Stimulated activated CD4-positive, alpha-beta T cell treated with anti-CD3 and anti-CD28 coated beads, Interleukin-4, amount 100 ng/mL, for 48 hours (primary cell): ENCODE measurements at places on chromosomes 3 and 15.

DNA sequence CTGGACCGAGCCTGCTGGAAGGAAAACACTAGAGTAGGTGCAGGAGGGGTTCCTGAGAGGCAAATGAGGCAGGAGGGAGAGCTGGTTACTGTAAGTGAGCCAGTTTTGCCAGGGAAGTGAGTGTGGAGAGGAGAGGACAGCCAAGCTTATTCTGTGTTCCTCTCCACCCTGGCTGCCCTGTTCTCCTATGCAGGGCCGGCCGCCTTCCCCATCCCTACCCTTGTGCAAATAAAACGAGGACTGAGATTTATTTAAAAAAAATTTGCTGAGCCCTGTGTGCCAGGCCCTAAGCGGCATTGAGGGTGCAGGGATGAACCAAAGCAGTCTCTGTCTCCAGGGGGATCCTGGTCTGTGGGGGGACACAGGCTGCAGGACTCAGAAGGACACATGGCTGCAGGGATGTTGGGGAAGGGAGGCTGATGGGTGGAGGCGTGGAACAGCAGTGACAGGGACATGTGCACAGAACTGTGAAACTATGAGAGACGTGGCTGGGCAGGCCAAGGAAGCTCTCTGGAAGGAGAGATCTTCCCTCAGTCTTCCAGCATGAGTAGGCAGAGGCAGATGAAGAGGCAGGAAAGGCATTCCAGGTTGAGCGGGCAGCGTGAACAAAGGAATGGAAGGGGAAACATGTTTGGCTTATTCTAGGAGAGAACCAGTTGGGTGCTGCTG, 12.1 kb downstream of the CORO2B start:
- no peak for DNase-seq

DNA sequence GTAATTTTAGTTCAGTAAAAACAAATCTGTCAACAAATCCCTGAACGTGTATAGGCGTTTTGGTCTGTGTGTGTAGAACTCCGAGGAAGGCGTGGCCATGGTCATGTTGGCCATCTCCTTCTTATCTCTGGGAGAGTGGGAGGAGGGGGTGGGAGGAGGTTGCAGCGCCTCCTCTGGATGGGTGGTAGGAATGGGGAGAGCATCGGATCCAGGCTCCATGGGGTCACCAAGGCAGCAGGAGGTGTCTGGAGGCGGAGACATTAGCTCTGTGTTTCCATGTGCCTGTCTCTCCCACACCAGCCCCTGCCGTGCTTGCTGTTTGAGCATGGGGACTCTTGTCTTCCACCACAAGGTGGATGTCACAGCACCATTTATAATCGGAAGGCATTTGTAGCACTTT, 34.5 kb upstream of the TRPM1 start:
- no peak for DNase-seq

GRCh38 chr3:169998668-169999131, 32.1 kb downstream of the SEC62 start:
- no peak for DNase-seq

DNA sequence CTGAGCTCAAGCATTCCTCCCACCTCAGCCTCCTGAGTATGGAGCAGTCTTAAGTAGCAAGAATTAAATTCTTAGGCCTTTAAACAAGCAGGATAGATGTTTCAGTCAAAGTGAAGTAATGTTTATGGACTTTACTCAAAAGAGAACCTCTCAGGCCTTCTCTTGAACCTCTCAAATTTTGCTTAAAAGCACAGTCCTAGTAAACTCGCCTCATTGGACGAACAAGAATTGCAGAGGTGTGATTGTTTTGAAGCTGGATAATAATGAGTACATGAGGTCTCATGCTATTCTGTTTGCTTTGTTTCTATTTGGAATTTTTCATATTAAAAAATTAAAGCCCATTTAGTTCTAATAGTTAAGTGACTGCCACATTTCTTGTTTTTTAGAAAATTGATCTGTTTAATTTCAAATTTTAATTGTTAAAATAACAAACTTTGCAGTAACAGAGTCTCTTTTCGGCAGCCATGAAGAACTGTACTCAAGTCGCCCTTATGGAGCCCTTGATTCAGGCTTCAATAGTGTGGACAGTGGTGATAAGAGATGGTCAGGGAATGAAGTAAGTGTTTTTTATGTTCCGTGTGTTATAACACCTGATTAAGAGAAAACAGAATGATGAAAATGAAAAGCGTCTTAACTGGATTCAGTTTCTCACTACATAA, 39.4 kb downstream of the LRCH3 start:
- DNase-seq: no peak

DNA sequence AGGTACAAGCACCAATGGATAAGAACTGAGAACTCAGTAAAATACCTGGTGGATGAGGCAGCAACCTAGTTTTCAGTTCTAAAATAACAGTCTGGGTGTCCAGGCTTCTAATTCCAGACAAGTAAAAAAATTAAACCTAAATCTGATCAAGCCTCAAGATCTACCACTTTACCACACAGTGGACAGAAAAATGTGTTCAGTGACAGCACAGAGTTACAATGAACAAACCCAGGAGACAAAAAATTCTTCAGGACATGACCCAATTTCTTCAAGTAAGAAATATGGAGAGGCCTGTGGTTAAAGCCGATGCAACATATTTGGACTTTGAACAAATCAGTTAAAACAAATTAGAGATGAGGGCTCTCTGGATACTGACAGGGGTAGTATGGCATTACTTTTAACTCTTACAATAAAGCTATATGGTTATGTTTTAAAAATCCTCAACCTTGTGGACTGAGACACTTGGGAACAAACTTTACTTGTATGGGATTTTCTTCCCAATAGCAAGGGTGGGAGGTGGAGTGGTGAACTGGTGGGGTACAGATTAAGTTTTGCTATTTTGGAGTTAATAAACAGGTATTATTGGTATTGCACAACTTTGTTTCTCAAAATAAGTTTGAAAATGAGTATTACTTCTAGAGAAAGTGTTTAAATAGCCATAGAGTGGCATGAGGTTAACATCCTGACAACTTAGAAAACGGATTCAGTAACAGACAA, 14.2 kb downstream of the CCNL1 start:
- DNase-seq: no peak

GRCh38 chr3:65577843-65578430, 460.8 kb downstream of the MAGI1 start:
- DNase-seq: no peak

DNA sequence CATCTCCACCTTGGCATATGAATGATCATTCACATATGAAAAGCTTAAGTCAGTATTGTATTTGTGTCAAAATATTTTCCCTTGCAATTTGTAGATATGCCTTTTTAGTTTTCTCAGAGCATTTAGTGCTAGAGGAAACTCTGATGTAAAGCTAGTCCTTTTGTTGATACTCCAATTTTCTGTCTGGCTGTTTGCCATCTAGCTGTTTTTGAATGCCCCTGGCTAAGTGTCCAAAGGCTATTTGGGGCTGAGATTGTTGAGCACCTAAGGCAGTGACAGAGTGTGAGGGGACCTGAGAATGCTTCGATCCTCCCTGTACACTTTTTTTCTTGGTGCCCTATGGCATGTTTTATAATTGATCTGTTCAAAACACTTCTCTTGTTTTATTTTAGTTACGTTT, 3.1 kb downstream of the SLC51B start:
- DNase-seq: no peak
